ENCODE measurements at places on chromosomes 1 and 21.

DNA sequence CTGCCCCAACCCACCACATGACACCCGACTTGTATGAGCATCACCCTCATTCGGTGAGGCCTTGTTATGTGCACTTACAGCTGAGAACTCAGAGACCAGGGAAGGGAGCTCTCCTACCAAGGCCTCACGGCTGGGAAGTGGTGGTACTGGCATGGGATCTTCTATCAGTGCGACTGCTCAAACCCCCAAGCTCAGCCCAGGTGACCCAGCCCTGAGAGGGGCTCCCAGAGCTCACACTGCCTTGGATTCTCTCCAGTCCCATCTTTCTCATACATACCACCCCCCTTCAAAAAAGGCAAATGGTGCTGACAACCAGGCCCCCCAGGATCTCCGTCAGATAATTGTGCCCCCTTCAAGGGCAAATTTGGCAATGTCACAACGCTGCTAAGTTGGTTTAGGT is 777 bp upstream of the PLA2G2F start:
- DNase-seq, result no peak

DNA sequence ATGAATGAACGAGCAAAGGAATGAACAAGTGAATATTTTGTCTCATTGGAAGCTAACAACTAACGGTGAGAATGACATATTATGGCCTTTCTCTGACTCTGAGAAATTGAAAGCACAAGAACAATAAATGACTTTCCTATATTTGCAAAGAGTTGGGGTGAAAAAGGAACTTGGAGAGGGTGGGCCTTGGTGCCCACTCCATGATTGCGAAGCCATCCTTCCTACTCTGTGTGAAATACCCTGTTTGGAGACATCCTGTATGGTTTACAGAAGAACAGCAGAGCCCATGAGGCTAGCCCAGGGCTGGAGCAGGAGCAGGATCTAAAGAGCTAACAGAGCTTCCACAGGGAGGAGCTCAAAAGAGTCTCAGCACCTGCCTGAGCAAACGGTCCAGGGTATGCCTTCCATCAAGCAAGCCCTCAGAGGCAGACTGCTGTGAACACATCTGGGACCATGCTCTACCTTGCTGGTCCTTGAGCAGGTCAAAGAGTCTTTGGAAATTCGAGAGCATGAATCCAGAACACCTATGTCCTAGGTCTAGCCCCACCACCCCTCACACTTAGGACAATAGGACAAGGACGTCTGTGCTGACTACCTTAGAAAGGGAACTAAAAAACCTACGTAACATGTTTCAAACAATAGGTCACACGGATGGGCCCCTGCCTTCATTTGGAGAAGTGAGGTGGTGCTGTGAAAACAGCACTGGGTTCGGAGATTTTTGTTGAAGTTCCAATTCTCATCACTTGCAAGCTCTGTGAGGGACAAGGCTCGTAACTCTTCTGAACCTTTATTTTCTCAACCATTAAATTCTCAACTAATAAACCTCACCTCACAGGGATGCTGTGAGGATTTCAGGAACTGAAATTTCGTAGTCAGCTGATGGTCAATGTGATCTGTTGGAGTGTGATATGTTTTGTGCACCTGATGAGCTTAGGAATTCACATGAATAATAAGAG is 377.4 kb downstream of the RRAGC start:
- no peak for DNase-seq

DNA sequence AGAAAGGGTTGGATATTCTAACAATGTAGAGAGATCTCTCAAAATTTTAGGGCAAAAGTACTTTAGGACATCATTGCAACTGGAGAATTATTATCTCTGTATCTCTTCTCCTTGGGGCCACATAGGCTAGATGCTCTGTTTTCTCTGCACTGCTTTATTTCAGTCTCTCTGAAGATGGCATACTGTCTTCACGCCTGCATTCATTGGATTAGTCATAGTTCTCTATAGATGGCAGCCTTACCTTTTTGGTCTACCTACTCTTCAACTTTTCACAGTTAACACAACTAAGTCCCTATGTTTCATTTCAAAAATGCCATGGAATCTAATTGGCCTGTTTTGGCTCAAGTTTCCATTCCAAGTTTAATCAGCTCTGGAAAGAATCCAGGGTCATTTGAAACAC is 1623.3 kb upstream of the B3GALT2 start:
- DNase-seq, result peak; percentile 5

DNA sequence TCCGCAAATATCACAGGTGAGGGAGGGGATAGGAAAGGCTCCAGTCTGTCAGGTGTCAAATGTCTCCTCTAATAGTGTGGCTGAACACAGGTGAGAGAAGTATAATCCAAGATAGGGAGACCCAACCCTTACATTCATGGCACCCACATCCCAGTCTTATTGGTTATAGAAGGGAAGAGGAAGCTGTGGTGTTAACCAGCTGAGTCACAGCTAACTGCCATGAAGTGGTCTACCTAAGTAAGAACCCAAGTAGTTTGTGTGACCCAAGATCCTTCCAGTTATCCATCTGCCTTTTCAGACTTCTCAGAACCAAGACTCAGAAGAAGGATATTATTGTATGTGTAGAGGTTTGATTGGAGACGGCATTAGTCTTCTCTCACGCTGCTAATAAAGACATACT is 37.1 kb downstream of the DDAH1 start:
- DNase-seq, result no peak

- DNase-seq, result no peak
Observed at GRCh38 chr1:248585266-248585665, 10.7 kb upstream of the OR2T34 start.

DNA sequence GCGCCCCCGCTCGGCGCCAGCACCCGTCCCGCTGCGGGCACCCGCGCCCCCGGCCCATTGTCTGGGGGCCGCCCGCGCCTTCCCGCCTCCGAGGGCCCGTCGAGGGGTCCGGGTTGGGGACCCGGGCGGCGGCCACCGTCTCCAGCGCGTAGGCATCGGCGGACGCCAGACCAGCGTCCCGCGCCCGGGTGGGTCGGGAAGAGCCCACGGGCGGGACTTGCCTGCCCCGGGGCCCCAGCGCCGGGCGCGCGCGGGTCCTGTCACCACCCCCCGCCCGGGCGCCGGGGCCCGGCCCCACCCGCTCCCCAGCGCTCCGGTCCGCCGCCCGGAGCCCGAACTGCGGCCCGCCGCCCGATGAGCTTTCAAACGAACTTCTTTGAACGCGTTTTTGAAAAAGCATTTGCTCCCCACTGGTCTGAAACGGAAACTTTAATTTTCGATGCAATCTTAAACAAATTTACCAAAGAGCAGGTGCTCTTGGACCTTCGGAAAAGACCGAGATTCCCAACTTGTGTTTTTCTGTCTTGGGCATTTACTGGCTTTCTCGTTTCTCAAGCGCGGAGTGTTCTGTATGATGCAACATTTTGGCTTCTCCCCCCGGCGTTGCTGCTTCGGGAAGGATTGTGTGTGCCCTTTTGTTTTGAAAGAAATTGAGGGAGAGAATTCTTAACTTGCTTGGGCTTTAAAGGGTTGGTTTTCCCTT is 615 bp downstream of the CLIC4 start:
- peak; percentile 41 for DNase-seq
